D341Med (cell line): ENCODE measurements at places on chromosomes 1 and 21.

DNA sequence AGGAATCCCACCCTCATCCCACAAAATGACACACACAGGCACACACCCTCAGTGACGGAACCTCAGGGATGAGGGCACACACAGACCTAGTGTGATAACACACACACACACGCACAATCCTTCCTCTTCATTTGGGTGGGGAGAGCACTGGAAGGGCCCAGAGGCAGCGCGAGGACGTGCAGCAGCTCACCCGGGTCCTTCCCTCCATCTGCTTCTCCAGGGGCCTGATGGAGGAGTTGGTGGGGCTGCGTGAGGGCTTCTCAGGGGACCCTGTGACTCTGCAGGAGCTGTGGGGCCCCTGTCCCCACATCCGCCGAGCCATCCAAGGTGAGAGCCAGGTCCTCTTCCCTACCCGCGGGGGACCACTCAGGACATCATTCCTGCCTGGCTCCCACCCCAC, 557 bp downstream of the CLCNKA start:
- DNase-seq, result no peak

- no peak for DNase-seq
Measured at GRCh38 chr21:36825658-36826057, 126.7 kb downstream of the SIM2 start.

DNA sequence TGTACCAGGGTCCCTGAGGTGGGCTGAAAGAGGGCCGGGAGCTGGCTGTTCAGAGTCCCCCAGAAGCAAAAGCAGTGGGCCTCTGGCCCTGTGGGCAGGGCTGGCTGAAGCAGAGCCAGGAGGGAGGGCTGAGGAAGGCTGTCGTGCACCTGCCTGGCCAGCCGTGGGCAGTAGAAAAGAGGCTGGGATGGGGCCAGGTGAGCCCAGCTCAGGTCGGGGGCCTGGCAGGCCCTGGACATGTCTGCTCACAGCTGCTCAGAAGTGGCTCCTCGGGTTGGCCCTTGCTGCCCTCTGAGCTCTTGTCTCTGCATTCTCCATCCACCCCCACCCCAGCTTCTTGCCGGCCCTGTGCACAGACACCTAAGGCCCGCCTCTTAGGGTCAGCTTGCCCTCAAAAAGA, 60.0 kb downstream of the TCP10L start:
- no peak for DNase-seq

- no peak for DNase-seq
Measured at GRCh38 chr1:203512848-203513584, 19.1 kb downstream of the OPTC start.

GRCh38 chr1:204672482-204673121, 12.9 kb downstream of the LRRN2 start:
- no peak for DNase-seq

DNA sequence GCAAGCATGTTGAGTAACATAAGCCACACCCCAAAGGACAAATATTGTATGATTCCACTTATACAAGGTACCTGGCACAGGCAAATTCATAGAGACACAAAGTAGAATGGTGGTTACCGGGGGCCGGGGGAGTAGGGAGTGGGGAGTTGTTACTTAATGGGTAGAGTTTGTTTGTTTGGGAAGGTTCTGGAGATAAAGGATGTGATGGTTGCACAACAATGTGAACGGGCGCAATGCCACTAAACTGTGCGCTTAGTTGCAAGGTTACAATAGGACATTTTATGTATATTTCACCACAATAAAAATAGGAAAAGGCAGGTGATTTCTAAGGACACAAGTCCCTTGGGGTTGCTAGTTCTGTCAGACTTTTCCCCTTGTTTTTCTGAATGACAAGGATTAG, 516.6 kb downstream of the KIF26B start:
- DNase-seq, result no peak

- DNase-seq, result peak; percentile 65
Measured at GRCh38 chr1:181765451-181766026, 282.2 kb downstream of the CACNA1E start.

- DNase-seq, result no peak
Measured at GRCh38 chr1:11888877-11889208, 30.1 kb upstream of the NPPB start.

- DNase-seq, result no peak
Measured at GRCh38 chr1:231931146-231931545, 304.6 kb downstream of the DISC1 start.

- DNase-seq, result no peak
Measured at GRCh38 chr21:33411949-33412430, 8.8 kb downstream of the IFNGR2 start.

- DNase-seq, result no peak
Measured at GRCh38 chr1:61445269-61445825, 279.6 kb downstream of the TM2D1 start.

- no peak for DNase-seq
Measured at GRCh38 chr1:175841738-175842187, 98.4 kb upstream of the TNR start.

DNA sequence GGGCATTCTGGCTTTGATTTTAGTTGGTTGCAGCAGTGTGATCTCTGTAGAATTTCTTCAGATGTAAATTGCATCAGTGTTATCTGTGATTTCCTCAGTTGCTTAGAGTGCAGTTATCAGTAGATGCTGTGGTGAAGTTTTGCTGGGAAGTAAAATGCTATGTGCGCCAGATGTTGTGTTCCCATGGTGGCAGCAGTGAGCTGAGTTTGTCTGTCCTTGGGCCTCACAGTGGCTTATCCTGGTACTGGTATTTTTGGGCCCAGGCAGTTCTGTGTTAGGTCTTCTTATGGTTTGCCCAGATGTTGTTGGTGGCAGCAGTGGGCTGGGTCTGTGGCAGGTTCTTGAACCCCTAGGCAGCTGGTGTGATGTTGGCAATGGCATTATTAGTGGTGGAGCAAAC, 1242.1 kb downstream of the PLA2G4A start:
- no peak for DNase-seq

DNA sequence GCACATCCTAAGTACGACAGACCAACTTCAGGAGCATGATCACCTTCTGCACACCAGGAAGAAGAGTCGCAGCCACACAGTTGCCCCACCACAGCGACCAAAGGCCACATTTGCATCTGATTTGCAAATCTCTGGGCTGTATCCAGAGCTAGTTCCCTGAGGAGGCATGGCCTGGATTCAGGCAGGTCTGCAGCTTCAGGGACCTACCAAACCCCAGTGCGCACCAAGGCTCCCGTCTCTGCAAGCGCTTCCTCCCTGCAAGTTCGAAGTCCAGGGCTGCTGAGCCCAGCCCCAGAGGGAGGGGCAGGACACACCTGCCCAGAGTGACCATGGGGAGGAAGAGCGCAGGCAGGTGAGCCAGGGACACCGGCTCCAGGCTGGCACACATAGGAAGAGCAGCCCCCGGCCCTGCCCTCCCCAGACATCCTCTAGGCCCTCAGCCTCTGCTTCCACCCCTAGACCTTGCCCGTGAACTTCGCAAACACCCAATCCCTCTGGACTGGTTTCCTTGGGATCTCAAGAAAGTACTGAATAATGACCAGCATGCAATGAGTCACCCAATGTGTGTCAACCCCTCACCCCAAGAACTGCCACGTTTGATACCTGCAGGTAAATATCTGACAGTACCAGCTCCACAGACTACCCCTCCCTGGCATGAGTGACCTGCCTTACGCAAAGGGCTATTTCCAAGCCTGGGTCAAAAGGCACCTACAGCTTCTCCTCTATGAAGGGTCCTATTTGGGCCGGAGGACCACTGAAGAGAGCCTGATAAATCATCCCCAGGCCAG, 36.8 kb downstream of the CASZ1 start:
- no peak for DNase-seq

GRCh38 chr21:38712664-38713063, 93.1 kb upstream of the ETS2 start:
- DNase-seq, result no peak

GRCh38 chr1:202852163-202852904, 36.6 kb downstream of the RABIF start:
- peak; percentile 79 for DNase-seq

DNA sequence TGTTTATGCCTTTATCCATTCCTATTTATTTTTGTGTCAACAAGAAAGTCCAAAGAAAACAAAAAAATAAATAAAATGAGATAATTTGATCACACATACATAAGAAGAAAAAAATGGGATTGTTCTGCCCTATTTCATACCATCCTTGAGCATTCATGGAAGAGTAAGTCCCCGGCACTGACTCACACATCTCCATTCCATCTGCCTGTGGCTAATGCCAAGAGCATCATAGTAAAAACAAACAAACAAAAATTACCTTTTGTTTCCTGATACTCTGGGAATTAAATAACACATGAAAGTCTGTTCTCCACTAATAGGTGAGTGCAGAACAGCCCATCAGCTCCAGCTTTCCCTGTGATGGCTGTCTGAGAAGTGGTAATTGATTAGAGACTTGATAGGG, 48.1 kb upstream of the BACE2 start:
- DNase-seq, result no peak

DNA sequence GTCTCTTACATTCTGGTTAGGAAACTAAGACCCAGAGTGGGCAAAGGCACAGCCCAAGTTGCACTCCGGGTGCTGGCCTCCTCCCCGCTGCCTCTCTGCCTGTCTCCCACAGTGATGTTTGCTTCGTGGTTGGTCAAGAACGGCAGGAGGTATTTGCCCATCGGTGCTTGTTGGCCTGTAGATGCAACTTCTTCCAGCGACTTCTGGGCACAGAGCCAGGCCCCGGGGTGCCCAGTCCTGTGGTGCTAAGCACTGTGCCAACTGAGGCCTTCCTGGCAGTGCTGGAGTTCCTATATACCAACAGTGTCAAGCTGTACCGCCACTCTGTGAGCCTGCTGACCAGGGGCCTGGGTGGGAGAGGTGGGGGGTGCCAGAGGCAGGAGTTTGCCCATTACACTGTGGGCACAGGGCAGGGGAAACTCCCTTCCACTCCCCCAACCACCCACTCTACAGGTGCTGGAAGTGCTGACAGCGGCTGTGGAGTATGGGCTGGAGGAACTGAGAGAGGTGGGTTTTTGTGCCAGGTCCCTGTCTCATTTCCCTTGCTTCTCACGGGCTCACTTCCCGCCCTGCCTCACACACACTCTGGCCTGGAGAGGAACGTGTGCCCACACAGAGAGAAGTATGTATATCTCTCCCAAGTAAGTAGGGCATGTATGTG, 1.9 kb downstream of the BTBD19 start:
- no peak for DNase-seq
